ENCODE measurements at places on chromosomes 1 and 21.

DNA sequence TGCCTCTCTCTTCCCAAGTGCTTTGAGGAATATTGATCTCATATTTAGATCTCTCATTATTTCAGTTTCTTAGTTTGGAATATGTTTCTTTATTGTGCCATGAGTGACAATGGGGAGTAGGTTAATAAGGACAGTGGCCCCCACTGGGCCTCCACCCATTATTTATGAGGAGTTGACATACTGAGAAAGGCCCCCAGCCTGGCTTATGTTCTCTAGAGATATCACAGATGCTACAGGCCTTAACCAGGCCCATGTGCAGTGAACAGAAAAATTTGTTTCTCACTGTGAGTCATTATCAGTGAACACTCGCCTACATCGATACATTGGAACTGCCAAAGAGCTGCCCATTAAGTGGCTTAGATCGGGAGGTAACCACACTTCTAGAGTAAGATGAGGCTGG, 35.7 kb upstream of the SYT6 start:
- DNase-seq: no peak

- no peak for DNase-seq
Measured at GRCh38 chr1:51488372-51489050, 30.6 kb downstream of the EPS15 start.

DNA sequence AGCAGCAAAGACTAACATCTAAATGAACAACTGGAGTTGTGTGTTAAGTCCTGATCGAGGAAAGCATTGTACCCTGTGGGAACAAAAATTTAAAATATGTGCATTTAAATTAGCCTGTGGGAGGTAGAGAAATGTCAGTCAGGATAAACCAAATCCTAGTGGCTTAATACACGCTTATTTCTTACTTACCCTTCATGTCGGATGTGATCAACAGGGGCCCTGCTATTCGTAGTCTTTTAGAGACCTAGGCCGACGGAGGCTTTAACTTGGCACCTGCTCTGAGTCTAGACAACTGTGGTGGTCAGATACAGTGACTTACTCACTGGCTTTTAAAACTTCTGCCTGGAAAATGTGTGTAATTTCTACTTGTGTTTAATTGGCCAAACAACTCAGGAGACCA, 10.2 kb downstream of the GSTM3 start:
- DNase-seq: no peak

- no peak for DNase-seq
Measured at GRCh38 chr1:25814549-25815087, 5.1 kb upstream of the MTFR1L start.

DNA sequence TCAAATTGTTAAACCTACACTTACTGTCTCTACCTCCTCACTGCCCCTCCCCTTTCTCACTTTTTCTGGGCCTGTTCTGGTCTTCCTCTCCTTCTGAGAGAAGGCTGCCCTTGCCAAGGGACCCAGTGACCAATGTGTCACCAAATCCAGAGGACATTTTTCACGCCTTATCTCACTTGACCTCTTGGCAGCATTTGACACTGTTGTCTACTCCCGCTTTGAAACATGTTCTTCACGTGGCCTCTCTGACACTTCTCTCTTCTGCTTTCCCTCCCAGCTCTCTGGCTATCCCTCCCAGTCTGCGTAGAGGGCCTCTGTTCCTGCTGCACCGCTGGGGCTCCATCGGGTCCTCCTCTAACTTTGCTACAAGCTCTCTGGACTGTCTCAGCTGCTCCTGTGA, 25.3 kb downstream of the KCNQ4 start:
- no peak for DNase-seq

DNA sequence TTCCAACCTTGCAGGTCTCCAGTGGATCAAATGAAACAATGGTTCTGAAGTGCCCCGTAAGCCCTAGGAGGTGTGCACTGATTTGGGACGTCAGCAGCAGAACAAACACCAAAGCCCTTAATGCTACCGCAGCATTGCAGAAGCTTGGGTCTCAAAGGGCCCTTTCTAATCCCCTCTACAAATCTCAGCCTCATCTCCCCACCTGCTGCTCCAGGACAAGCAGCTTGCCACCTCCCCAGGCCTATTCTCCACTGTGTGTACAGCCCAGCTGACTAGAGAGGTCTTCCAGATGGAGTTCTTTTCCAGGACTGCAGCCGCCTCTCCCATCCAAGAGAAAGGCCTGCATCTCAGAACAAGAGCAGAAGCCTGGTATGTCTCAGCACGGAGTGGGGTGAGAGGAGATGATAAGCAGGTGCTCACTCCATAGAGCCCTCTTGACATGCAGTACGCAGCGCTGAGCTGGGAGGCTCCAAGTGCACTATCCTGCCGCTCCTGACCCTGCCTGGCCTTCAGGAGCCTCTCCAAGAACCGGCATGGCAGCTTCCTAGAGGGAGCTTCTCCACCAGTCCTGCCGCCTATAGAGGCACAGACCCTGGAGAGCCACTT, 46.3 kb downstream of the MRPL37 start:
- no peak for DNase-seq

GRCh38 chr1:66978201-66978600, 53.4 kb downstream of the MIER1 start:
- DNase-seq: no peak

- no peak for DNase-seq
Measured at GRCh38 chr1:40760984-40761383, 22.6 kb upstream of the KCNQ4 start.

DNA sequence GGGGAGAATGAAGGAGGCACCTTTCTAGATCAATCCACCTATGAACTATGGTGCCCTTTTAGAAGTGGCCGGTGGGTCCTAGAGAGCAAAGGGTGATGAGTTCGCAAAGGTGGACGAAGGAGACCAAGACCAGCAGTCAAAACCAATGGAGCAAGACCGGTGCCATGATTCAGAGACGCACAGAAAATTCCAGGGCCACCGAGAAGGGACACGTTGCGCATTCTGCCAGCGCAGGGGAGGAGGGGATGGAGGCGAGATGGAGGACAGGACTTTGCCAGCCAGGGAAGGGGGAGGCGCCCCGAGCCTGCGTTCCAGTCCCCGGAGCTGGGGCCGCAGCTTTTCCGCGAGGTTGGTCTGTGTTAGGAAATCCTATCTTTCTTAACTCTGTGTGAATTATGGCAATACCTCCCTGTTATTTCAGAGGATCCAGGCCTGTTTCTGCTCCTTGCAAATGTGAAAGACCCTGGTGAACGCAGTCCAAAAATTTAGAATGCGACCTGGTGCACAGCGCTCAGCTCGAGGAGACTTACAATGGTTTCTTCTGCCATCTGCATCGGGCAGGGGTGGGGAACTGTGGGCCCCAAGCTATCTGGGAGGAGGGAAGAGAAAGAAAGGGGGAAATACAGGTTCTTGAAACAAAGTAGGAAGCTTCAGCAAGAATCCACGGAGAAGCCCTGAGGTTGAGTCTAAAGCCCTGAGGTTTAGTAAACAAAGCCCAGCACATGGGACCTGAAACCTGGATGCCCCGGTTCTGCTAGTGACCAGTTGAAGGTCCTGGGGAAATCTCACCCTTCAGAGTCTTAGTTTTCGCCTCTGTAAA, 129.4 kb downstream of the MRPS6 start:
- DNase-seq: no peak

- DNase-seq: no peak
Measured at GRCh38 chr1:93600663-93601062, 81.0 kb downstream of the BCAR3 start.

DNA sequence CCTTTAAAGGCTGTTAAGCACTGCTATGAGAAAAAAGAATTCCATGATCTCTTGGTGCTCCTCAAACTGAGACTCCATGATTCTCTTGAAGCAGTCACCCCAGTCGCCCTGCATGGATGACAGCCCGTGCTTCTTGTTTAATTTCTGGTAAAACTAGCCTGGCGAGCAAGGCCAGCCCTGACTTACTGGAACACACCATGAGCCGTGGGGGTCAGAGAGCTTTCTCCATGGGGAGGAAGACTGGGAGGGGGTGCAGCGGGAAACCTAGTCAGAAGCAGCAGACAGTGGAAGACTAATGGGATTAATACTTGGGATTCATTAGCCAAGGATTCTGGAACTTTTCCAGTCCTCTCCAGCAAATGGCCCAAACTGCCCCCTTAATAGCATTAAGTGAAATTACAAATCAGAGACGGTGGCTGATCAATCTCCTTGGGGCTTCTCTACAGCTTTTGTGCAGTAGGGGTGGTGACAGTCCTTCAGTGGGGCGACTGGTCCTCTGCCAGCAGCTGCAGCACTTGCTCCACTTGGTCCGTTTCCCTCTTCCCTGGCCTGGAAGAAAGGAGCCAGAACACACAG, 57.2 kb upstream of the LRRN2 start:
- DNase-seq: no peak

DNA sequence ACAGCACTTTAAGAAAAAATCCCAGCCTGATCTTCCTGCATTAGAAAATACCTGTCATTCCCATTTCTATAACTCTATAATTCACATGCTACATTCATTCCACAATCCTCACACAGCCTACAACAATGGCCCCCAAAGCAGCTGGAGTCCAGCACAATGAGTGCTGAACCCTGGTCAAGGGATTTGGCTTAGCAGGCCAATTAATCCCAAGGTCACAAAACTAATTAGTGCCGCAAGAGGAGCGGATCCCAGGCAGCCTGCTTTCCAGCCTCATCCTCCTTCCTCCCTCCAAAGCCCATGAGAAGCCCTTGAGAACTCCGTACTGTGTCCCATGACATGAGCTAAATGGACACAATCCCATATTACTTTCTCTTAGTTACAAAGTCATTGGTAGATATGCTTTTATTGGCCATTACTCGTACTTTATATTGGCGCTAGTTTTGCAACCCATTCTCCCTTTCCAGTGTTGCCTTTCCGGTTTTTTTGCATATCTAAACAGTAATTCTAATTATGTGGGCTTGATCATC, 94.8 kb downstream of the DAB1 start:
- no peak for DNase-seq

DNA sequence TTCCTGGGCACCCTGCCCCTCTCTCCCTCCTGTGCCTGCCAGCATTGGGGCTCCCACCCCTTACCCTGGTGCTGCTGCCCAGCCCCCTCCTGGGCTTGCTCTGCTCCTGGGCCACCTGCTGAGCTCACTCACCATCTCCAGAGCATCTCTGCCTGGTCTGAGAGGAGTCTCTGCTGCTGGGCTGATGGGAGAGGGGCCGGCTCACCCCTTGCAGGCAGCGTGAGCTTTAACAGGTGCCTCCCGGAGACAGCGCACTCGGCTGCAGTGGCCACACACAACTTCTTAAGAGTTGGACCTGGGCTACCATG, 721.7 kb downstream of the MATN1 start:
- DNase-seq: no peak

DNA sequence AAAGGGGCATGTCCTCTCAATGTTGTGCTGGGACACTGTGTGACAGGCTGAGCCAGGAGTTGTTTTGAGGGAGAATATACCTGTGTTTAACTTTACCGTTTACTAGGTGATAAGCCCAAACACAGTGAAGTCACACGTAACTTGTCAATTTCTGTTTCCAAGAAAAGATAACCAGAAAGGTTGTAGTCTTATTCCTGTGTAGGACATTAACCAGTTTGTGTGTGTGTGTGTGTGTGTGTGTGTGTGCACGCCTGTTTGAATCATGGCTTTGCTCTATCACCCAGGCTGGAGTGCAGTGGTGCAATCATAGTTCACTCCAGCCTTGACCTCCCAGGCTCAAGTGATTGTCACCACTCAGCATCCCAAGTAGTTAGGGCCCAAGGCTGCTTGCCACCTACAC, 83.6 kb downstream of the MRPS6 start:
- DNase-seq: no peak

DNA sequence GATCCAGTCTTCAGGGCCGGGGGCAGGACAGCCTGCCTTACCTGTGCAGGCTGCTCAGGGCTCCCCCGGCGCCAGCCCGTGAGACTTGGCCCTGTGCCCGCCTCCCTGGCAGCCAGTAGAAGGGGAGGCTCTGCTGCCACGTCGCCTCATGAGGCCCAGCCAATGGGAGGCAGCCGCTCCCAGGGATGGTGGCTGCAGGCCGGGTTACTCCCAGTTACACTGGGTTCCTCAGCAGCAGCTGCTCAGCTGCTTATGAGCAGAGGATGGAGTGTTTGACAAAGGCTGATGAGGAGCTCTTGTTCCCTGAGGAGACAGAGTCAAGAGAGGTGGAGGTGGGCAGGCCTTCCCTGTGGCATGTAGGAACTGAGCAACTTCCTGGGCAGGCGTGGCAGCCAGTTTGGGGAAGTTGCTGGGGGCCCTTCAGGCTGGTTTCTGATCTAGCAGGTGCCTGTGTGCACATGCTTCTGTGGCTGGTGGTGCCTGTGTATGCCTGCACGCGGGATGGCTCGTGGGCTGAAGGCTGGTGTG, 5.5 kb downstream of the MFSD2A start:
- DNase-seq: peak; percentile 33

DNA sequence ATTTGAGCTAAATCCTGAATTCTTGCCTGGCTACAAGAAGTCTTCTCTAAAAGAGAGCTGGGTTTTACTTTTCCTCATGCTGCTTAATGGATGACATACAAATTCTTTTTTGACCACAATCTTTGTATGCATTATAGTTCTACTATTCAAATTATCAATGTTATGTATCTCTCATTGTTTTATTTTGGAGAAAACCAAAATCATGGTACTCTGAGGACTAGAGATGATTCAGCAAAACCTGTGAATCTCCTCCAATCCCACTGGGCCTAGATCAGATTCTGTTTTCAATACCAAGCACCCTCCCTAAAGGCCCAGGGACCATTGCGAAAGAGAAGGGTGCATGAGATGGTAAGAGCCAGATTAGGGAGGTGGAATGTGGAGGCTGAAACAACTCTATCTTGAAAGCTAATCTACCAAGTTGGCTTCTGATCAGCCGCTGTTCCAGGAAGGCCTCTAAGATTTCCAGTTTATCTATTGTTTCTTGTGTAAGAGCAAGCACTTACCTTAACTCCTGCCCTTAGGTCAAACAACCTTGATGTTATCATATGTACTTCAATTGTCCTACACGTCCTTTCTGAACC, 547.2 kb downstream of the PLPP3 start:
- DNase-seq: no peak

- no peak for DNase-seq
Measured at GRCh38 chr1:211564084-211564483, 14.9 kb downstream of the SLC30A1 start.

DNA sequence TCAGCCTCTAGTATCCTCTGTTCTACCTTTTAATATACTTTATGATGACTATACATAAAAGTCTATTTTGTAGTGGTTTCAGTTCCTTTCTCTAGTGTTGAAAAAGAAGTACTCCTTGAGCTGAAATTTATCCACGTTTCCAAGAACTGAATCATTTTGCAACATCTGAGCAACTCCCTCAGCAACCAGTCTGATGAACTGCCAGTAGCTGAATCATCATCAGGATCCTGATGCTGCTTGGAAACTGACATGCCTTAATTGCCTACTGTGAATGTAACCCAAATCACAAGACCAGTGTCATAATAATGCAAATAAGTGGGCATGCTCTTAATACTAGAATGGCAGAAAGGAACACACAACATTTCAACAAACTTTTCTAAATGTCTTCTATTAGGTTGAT, 103.3 kb downstream of the CYYR1 start:
- DNase-seq: no peak

GRCh38 chr1:183689762-183690204, 36.7 kb upstream of the APOBEC4 start:
- DNase-seq: no peak
